ENCODE measurements at places on chromosomes 4 and X.

DNA sequence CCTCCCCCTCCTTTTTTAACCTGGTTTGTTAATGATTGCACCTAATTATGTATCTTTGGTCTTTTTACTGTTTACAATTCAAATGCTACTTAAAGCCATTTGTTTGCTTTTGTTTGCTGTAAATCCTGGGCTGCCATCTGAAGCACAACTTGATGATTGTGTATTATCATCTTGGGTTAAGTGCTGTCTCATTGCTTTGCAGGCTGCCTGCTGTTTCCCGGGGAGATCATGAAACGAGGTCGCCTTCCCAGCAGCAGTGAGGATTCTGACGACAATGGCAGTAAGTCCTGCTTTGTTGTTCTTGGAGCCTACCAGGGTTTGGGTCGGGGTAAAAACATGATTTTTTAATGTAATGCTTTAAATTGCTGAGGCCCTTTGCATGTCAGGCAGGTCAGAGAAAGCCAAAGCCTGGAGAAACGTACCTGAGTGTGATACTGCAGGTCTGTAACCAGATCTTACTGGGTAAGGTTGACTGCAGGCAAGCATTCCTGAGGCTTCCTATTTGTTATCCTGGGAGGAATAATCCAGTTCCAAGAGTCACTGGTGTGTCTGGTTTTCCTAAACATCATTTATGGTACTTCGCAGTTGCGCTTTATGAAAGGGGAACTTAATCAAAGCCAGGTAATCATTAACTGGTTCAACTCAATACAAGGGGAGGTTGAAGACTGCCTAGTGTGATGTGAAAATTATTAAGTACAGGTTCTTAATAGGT is 22.2 kb downstream of the JADE1 start:
- no peak for DNase-seq

- DNase-seq: no peak
These were observed 560.5 kb upstream of the PABPC4L start for GRCh38 chr4:134762053-134762452.

DNA sequence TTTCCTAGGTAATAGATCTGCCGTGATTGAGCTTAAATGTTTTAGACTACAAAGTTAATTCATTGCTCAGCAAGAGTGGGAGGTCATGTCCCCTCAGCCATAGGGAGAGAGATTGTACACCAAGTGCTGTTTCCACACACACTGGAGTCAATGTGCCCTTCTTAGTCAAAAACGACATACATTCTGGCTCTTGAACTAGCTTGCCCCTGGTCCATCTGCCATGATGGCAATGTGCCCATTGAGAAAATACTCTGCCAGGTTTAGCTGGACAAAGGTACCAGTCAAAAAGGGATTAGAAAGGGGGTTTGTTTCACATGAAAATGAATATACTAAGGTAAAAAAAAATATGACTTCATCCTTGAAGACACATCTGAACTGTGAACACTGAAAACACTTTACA is 377.1 kb upstream of the ADGRL3 start:
- DNase-seq: no peak

GRCh38 chr4:36313301-36313700 is 31.9 kb downstream of the DTHD1 start:
- no peak for DNase-seq

- DNase-seq: no peak
These were observed 165.6 kb downstream of the C4orf33 start for GRCh38 chr4:129261584-129261983.
